ENCODE measurements at places on chromosomes 12 and 14. TPM values are rescaled to one million over a fixed set of nuclear protein-coding genes. Genes with fewer than 3 reads are reported as not detected.

- DNase-seq: no peak
- H3K27ac ChIP-seq: no peak overlapping the region
- H3K27me3 ChIP-seq: no peaks in the 10 kb centered on the region
- no peaks in the 10 kb centered on the region for H3K4me1 ChIP-seq
- H3K4me3 ChIP-seq: no peak overlapping the region
Measured at GRCh38 chr12:8572507-8572906, 31.8 kb upstream of the CLEC4E start.

DNA sequence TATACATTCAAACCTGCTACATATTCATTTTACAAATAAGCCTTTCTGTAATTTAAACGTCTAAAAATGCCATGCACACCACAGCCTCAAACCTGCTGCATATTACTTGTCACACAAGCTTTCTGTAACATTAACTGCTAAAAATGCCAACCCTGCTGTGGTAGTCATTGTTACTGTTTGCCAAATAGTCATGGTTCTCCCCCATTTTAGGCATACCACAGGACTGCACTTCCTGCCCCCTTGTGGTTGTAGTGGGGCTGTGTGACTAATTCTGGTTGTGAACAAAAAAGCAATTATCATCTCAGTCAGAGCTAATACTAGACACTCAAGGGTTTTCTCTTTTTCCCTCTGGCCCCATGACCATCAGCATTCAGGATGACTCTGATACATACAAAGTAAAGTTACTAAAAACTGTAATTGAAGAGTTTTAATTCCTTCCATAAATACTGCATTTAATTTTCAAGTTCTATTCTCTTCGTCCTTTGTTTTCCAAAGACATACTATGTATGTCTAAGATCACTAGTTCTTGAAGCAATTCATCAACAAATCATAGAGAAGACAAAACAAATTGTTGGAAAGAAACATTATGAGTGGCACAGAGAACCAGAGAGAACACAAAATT lies 5.7 kb upstream of the SLC35F4 start:
- peaks cover 11% of the 10 kb centered on the region for H3K27me3 ChIP-seq
- no peaks in the 10 kb centered on the region for H3K4me1 ChIP-seq
- DNase-seq: no peak
- no peak overlapping the region for H3K4me3 ChIP-seq

GRCh38 chr12:104462931-104463339 lies 6.2 kb downstream of the CHST11 start:
- H3K27ac ChIP-seq: no peak overlapping the region
- no peaks in the 10 kb centered on the region for H3K27me3 ChIP-seq
- no peak for DNase-seq
- H3K36me3 ChIP-seq: no peaks in the 10 kb centered on the region
- H3K4me3 ChIP-seq: no peak overlapping the region

DNA sequence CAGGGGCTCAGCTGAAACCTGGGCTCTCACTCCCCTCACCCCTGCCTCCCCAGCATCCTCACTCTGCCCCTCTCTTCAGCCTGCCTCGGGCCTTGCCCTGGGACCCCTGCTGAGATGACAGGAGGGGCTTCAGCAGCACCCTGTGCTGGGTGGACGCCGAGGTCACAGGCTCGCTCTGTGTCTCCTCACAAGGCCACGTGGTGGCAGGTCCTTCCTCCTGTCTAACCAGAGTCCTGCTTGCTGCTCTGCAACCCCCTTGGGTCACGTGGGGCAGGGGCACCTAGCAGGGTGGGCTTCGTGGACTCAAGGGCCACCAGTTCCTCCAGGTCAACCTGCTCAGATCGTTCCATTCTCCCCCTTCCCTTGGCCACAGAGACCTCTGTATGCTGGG lies 90.4 kb downstream of the TMEM121 start:
- no peaks in the 10 kb centered on the region for H3K36me3 ChIP-seq
- no peak overlapping the region for H3K27ac ChIP-seq
- H3K27me3 ChIP-seq: no peaks in the 10 kb centered on the region
- DNase-seq: no peak

Gene HOXC6
- total RNA-seq: not detected

Gene MEG3
- total RNA-seq: not detected

Gene LPAR5
- 0.32 TPM for total RNA-seq

- peaks cover 43% of the 10 kb centered on the region for H3K36me3 ChIP-seq
- no peaks in the 10 kb centered on the region for H3K27me3 ChIP-seq
- peaks cover 80% of the 10 kb centered on the region for H3K4me1 ChIP-seq
- H3K4me3 ChIP-seq: peak overlapping the region; percentile 44
Measured at GRCh38 chr14:74551431-74552371, 58.1 kb downstream of the ISCA2 start.

- no peaks in the 10 kb centered on the region for H3K36me3 ChIP-seq
- H3K27me3 ChIP-seq: peaks cover 2% of the 10 kb centered on the region
- H3K4me1 ChIP-seq: no peaks in the 10 kb centered on the region
Measured at GRCh38 chr14:28373721-28374120, 392.9 kb upstream of the FOXG1 start.

GRCh38 chr14:68532496-68532895 lies 260.4 kb downstream of the ZFP36L1 start:
- no peak overlapping the region for H3K4me3 ChIP-seq
- no peak for DNase-seq
- no peaks in the 10 kb centered on the region for H3K27me3 ChIP-seq
- peaks cover 11% of the 10 kb centered on the region for H3K4me1 ChIP-seq

GRCh38 chr12:26630546-26631027 lies 202.4 kb downstream of the ITPR2 start:
- no peak overlapping the region for H3K4me3 ChIP-seq
- DNase-seq: no peak
- H3K4me1 ChIP-seq: peaks cover 17% of the 10 kb centered on the region
- H3K36me3 ChIP-seq: peaks cover 5% of the 10 kb centered on the region
- peak overlapping the region; percentile 61 for H3K27ac ChIP-seq
- no peaks in the 10 kb centered on the region for H3K27me3 ChIP-seq

DNA sequence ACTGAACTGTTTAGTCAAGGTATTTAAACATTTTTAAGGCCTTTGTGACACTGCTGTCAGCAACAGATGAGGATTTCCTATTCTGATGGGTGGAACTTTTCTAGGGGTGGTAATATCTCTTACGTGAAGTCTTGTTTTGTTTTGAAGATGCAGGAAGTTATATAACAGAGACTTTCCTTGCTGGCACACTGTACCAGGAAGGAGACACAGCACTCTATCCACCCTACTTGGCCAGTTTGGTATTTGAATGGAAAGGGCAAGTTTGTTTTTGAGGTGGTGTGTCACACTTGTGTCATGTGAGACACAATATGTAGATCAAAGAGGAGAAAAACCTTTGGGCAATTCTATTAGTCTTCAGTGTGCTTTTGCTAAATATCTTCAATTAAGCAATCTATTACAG lies 51.6 kb upstream of the SRP54 start:
- peaks cover 1% of the 10 kb centered on the region for H3K36me3 ChIP-seq
- no peaks in the 10 kb centered on the region for H3K27me3 ChIP-seq
- peaks cover 8% of the 10 kb centered on the region for H3K4me1 ChIP-seq
- H3K27ac ChIP-seq: no peak overlapping the region
- H3K4me3 ChIP-seq: no peak overlapping the region

GRCh38 chr14:77153802-77154201 lies 12.2 kb upstream of the ZDHHC22 start:
- H3K36me3 ChIP-seq: no peaks in the 10 kb centered on the region
- peaks cover 5% of the 10 kb centered on the region for H3K4me1 ChIP-seq
- no peak for DNase-seq

GRCh38 chr14:104843006-104843405 lies 22.1 kb upstream of the CEP170B start:
- no peak for DNase-seq
- H3K36me3 ChIP-seq: no peaks in the 10 kb centered on the region
- H3K4me3 ChIP-seq: no peak overlapping the region

Gene ANKRD33
- not detected for total RNA-seq

DNA sequence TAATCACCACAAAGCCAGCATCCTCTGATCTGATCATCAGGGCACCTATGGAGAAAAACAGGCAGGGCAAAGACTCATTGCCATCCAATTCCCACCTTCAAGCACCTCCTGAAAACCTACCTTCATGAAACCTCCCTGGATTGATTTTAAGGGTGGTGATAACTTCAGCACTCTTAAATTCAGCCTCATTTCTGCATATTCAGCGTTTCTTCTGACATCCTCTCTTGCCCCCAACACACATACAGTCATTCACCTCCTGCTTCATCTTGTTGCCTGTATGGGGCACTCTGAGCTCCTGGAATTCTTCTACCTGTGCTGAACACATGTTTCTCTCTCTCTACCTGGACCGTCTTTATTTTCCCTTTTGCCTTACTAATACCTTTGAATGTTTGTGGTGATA lies 6.9 kb downstream of the FGF23 start:
- H3K4me1 ChIP-seq: no peaks in the 10 kb centered on the region
- H3K27ac ChIP-seq: no peak overlapping the region
- H3K36me3 ChIP-seq: no peaks in the 10 kb centered on the region
- H3K27me3 ChIP-seq: peaks cover 36% of the 10 kb centered on the region
- DNase-seq: no peak

DNA sequence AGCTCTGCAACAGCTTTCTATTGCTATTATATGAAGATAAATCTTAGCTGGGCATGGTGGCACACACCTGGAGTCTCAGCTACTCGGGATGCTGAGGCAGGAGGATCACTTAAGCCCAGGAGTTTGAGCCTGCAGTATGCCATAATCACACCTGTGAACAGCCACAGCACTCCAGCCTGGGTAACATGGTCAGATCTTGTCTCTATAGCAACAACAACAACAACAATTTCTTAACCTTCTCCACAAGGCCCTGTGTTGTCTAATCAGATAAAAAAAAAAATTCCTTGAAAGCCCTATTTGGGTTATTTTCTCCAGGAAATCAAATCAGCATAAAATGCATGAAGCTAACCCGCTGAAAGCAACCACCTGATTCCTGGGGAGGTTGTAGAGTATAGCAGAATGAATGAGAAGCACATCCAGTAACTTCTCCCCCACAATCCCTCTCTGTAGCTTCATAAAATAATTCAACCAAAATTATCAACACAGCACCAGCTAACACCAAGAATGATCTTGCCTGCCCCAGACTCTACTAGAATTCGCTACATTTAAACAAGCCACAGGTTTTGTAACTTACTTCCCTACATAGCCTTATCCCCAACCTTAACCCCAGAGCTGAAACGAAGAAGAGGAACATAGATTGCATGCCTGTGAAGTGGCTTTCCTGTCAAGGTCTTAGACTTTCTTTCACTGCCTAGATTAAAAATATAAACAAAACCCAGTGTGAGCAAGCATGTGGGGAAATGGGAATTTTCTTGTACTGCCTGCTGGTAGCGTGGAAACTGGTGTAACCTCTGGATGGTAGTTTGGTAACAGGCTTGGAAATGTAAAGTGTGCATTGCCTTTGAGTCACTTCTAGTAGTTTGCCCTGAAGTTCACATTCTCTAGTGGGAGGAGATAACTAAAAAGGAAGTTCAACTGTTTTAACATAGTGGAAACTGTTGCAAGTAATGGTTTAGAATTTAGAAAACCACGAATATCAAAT lies 6.0 kb upstream of the STK38L start:
- peaks cover 2% of the 10 kb centered on the region for H3K4me1 ChIP-seq
- no peak overlapping the region for H3K4me3 ChIP-seq
- no peak for DNase-seq
- no peak overlapping the region for H3K27ac ChIP-seq
- H3K36me3 ChIP-seq: no peaks in the 10 kb centered on the region
- H3K27me3 ChIP-seq: no peaks in the 10 kb centered on the region

GRCh38 chr14:22822571-22823098 lies 7.1 kb upstream of the MRPL52 start:
- H3K4me3 ChIP-seq: peak overlapping the region; percentile 56
- DNase-seq: peak; percentile 93
- peak overlapping the region; percentile 70 for H3K27ac ChIP-seq
- H3K27me3 ChIP-seq: no peaks in the 10 kb centered on the region

Gene ADIPOR2
- total RNA-seq: 43.5 TPM

Gene ALG10
- 6.9 TPM for total RNA-seq

DNA sequence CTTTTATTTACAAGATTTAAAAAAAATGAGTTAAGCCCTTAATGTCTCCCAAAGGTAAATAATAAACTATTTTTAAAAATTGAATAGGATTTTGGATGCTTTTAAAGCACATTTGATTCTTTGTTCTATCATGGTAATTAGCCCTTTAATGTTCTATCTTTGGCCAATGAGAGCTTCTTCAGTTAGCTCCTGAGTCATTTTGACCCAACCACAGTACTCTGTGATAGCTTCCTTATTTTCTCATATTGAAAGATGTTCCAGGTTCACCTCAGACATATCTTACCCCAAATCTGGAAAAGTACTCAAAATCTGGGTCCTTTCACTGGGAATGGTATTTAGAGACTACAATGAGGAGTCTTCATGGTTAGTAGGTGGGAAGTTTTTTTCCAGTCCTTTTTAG lies 98.0 kb downstream of the MYRFL start:
- H3K4me3 ChIP-seq: no peak overlapping the region
- DNase-seq: no peak
- H3K27ac ChIP-seq: no peak overlapping the region
- no peaks in the 10 kb centered on the region for H3K4me1 ChIP-seq
- peaks cover 9% of the 10 kb centered on the region for H3K27me3 ChIP-seq

DNA sequence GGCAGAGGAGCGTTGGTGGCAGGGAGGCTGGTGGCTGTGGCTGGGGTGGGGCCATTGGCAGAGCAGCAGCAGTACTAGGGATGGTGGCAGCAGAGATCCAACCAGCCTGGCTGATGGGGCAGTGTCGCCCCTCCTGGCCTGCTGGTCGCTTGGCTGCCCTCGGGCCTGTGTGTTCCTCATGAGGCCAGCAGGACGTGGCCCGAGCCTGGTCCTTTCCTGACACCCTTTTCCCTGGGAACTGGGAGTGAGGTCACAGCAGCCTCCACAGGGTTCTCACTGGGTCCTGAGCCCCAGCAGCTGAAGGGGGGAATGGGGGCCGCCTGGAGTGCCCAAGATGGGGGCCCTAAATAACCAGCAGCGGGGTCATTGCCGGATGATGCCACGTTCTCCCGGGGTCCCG lies 46.1 kb downstream of the KIF26A start:
- no peak overlapping the region for H3K27ac ChIP-seq
- H3K36me3 ChIP-seq: no peaks in the 10 kb centered on the region

GRCh38 chr14:71563492-71564153 lies 368.6 kb upstream of the RGS6 start:
- H3K27me3 ChIP-seq: no peaks in the 10 kb centered on the region
- H3K4me3 ChIP-seq: no peak overlapping the region
- no peak overlapping the region for H3K27ac ChIP-seq
- DNase-seq: no peak

- no peak overlapping the region for H3K4me3 ChIP-seq
- H3K4me1 ChIP-seq: no peaks in the 10 kb centered on the region
- no peak overlapping the region for H3K27ac ChIP-seq
- peaks cover 5% of the 10 kb centered on the region for H3K27me3 ChIP-seq
- DNase-seq: no peak
Measured at GRCh38 chr12:40963751-40964150, 224.4 kb upstream of the PDZRN4 start.

- peaks cover 23% of the 10 kb centered on the region for H3K36me3 ChIP-seq
- peaks cover 2% of the 10 kb centered on the region for H3K27me3 ChIP-seq
- H3K4me1 ChIP-seq: peaks cover 34% of the 10 kb centered on the region
- DNase-seq: no peak
Measured at GRCh38 chr12:57604992-57605810, 577 bp downstream of the DTX3 start.

Data from osteocyte (in vitro differentiated cells).